ENCODE measurements at places on chromosomes 1 and 21. TPM values are rescaled to one million over a fixed set of nuclear protein-coding genes. Genes with fewer than 3 reads are reported as not detected.

The TSPEAR gene
- total RNA-seq: 2.7 TPM

The RGS13 gene
- total RNA-seq: not detected

The SELL gene
- total RNA-seq: 2.1 TPM

The TOR1AIP1 gene
- total RNA-seq: 43.4 TPM

The SMCP gene
- total RNA-seq: not detected

The G0S2 gene
- 594 TPM for total RNA-seq

The PEAR1 gene
- total RNA-seq: 8.2 TPM

GRCh38 chr1:32701951-32702598 lies 495 bp downstream of the SYNC start:
- DNase-seq: peak; percentile 56

DNA sequence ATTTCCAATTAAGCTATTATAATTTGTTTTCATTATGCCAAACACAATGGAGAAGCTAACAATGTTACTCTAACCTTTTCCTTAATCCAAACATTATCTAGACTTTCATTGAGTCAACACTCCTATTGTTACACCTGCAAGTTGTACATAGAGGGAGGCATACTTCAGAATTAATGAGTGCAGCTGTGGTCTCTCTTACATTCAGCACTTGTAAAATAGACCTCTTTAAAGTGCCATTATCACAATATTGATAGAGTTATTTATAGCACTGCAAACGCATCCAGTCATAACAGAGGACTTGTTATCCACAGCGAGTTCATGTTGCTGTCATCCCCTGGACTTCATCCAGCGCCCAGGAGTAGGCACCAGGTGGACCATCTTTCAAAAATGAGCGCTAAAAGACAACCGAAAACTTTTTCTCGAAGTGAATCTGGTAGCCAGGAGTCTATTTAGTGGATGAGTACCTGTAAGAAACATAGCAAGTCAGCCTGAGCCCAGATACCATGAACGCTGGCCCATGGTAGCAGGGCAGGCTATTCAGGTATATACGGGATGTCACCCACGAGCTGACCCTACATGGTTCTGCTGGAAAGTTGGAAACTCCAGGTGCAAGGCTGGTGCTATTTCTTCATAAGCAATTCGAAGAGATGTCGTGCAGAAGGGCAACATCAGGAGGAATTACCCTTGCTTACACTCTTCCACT lies 70.6 kb upstream of the NFIA start:
- no peak for DNase-seq

DNA sequence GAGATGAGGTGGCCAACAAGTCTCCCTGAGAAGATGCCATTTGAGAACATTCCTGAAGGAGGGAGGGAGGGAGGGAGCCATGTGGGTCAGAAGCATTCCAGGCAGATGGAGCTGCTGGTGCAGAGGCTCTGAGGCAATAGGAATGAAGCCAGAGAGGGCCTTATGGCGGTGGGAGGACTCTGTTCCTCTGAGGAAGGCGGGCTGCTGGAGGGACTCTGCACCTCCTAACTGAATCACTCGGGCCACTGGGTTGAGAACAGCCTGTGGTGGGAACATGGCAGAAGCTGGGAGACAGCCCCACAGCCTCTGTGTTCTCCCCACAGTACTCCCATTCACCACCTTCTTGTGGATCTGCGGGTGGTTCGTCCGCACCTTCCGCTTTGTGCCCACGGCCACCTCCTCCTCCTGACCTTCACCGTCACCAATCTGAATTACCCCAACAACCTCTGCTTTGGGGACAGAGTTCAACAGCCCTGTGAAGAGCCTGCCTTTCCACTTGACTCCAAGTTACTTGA lies 2.4 kb upstream of the TMEM125 start:
- no peak for DNase-seq

DNA sequence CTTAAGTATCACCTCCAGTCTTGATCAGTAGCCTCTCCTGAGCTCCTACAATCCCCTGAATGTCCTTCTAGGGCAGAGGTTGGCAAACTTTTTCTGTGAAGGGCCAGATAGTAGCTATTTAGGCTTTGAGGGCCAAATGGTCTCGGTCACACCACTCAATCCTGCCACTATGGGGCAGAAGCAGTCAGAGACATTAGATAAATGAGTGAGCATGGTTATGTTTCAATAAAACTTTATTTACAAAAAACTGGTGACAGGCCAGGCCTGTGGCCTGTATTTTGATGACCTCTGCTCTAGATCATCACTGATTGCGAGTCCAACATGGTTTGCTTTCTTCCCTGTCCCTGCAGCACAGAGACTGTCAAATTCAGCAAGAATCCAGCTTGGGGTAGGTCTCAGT lies 36.3 kb downstream of the LRP8 start:
- DNase-seq: no peak

DNA sequence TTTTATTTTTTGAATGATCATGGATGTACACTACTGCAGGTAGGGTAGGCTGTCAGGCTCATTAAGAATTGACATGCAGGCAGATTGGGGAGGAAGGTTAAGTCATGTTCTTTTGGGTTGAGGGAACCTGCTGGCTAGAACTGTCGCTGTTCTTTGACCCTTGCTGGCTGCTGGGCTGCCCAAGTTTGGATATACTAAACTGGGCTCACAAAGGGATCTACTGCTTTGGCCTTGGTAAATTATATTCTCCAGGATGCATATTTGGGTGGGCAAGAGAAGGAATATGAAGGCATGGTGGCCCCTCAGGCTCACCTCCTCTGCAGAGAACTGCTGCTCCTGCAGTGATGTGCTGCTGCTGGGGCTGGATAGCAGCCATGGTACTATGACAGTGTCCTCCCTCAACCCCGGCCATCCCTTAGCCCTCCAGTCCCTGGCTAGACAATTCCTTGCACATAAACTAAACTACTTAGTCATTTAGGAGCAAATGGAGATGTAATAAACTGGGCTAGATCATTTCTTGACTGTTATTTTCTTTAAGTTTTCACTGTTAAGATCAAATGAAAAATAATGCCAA lies 6.1 kb downstream of the ATP1A1 start:
- DNase-seq: peak; percentile 61

- DNase-seq: no peak
These were observed 131.6 kb upstream of the MROH9 start for GRCh38 chr1:170803711-170804110.

DNA sequence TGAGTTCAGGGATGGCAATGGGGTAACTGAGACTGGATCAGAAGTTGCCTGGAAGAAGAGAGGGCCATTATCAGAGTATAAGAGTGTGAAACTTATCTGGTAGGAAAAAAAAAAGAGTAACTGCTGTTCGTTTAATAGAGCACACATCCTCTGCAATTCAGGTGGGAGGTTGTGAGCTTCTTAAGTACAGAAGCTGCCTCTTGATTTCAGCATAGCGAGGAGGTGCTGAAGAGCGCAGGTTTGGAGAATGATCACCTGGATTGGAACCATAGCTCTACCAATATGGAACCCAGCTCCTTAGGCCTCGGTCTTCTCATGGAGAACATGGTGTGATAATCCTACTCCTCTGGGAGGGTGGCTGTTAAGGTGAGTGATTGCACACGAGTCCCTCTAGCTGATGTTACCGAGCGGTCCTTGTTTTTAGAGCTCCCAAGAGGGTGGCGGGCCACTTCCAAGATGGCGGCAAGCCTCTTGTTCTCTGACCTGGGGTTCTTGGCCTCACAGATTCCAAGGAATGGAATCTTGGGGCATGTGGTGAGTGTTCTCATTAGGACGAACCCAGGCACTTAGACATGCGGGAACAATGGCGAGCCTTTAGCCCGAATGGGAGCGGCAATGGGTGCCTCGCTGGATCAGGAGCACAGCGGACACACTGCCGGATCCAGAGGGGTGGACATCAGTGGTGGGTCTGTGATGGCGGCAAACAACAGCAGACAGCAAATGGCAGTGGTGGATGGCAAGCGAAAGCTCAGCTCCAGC lies 3.3 kb upstream of the MX1 start:
- DNase-seq: no peak

DNA sequence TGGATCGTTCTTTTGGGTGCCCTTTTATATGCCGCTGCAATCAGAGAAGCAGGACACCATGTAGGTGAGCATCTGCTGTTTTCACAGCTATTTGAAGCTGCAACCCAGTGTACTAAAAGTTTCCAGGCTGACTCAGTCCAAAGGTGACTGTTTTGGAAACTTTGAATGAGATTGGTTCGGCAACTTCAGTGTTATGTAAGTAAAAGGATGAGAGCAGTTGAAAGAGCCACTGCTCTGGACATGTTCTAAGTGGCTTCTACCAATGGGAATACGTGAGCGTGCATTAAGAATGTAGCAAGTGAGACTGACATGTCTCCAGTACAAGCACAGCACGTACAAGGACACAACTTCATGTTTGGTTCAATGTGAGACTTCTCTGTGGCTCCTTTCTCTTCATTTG lies 55.6 kb downstream of the DDR2 start:
- DNase-seq: no peak

DNA sequence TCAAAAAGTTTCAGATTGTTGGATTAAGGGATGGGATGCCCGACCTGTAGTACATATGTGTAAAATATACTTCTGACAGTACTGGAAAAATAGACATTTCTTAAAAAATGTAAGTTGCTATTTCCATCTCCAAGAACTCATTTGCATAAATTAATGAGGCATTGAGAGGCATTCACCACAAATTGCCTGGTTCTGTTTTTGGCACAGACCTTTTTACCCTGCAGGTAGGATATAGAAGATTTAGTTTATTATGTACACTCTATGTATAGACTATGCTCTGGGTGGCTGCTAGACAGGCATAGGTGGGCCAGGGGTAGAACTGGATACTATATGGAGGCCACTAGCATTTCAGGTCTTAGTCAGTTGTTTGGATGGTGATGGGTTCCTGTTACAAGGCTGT lies 8.0 kb downstream of the CCDC17 start:
- DNase-seq: no peak

DNA sequence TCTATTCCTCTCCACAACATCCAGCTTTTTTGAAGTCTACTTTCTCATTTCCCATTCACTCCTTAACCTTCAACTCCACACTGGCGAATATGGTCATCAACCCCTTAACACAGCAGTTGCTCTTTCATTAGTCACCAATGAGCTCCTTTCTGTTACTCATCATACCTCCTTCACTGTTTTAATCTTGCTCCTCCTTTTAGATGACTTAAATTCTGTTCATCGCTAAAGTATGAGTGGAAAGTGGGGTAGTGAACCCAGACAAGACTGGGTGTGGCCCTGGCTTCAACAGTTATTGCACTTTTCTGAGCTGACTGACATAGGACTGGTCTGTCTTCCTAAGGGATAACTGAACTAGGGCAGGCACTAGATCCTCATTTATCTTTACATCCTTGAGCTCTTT lies 51.3 kb downstream of the AKT3 start:
- no peak for DNase-seq

DNA sequence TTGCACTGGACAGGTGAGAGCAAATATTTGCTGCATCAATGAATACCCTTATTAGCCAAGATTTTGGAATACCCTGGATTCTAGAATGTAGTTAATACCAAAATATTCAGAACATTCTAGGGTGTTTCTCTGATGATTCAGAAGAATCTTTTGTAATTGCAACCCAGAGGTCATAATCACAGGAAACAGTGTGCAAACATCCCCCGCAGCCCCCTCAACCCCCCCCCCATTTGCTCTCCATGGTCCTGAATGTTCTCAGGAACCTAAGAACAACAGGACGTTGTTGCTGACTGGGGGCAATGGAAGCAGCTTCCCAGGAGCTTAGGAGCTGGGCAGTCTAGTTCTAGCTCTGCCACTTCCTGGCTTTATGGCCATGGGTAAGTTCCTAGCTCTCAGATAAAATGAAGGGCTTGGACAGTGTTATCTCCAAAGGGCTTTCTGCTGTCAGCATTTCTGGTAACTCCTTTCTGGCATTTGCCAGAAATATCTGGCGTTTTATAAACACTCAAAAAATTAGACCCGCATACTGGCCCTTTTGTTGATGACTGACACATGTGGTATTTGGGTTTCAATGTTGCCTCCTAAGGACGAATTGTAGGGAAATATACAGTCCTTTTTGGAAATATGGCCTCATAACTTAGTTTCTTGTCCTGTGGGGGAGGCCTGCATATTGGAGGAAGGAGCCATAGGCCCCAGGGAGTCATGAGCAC lies 178.6 kb downstream of the RRAGC start:
- DNase-seq: no peak

DNA sequence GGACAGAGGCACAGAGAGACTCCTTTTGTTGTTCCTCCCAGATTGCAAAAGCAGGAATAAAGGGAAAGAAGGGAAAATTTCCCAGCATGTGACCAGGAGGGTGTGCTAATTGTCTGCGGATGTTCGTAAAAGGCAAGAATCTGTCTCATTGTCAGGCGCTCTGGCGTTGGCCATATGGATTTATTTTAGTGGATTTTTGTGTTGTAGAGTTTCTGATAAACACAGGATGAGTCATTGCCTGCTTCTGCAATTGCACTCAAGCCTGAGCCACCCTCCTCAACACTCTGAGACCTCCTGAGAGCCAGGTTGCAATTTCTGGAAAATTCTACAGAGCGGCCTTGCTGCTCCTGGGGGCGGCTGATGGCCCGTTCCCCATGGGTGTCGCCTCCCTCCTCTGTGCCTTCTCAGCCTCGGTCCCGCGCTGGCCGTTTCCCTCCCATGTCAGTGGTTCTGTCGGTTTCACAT lies 227.7 kb downstream of the KAZN start:
- DNase-seq: no peak

DNA sequence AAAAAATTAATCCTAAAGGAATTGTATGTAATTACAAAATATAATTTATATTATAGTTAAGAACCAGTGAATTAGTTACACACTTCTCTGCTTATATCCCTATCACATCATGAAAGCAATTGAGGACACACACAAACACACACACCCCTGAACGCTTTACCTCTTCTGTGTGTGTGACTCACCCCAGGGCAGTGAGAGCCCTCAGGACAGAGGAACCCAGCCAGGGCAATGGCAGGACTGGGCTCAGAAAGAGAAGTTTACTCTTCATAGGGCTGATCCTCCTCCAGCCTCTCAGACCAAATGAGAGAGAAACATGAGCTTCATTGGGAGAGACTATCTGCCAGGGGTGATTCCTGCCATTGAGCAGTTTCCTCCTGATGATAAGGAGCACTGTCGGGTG lies 38.1 kb downstream of the SLC44A3 start:
- DNase-seq: no peak

- no peak for DNase-seq
These were observed 14.4 kb downstream of the SOX13 start for GRCh38 chr1:204087181-204087892.

DNA sequence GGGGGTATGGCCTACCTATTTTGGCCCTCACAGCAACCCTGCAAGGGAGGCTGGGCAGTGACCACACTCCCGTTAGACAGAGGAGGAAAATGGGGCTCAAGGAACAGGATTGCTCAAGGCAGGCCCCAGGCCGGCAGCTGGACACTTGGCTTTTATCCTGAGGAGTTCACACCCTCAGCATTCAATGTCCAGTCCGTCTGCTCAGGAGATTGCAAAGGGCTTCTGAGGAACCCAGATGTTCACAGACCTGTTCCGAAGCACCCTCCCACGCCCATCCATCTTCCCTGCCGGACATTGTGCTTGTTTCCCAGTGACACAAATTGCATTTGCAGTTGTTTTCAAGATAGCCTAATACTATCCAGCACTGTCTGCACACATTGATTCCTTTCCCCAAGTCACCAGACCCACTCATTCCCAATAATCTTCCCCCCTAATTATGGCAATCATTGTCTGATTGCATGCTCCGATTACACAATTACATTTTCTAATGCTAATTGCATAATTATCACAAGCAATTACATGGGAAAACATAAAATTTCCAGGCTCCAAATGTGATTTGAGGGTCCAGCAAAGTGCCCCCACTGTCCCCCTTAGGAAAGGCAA lies 4.3 kb upstream of the UBL4B start:
- peak; percentile 37 for DNase-seq

- DNase-seq: no peak
These were observed 1.4 kb upstream of the OR14A16 start for GRCh38 chr1:247825362-247825761.

- no peak for DNase-seq
These were observed 59.8 kb upstream of the SLC35F3 start for GRCh38 chr1:233844692-233845091.

Data from left ventricle myocardium superior (tissue), 1 donor.